Activated T-helper 1 cell treated with Interleukin-2 at 50 U/mL for 16 hours (primary cell): ENCODE measurements at places on chromosomes 7 and 10.

- no peak for DNase-seq
Observed at GRCh38 chr10:136465-136762, 1.2 kb downstream of the ZMYND11 start.

- DNase-seq: no peak
Observed at GRCh38 chr7:49660170-49660783, 113.2 kb upstream of the VWC2 start.

- no peak for DNase-seq
Observed at GRCh38 chr7:24840563-24840962, 83.3 kb upstream of the GSDME start.

- DNase-seq: no peak
Observed at GRCh38 chr7:22202141-22202540, 154.8 kb downstream of the RAPGEF5 start.

DNA sequence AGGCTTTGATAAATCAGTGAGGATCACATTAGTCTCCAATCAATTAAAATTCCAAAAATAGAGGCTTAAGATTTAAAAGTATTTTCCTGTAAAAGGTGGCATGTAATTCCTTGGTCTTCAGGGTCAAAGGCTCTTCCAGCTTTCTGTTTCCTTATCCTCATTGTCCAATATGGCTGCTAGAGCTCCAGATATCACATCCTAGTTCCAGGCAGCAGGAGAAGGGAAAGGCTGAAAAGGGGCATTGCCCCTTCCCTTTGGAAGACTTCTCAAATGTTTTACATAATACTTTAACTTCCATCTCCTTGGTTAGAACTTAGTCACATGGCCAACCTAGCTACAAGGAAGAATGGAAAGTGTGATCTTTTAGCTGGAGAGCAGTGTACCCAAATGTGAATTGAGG is 39.2 kb upstream of the JAZF1 start:
- no peak for DNase-seq

GRCh38 chr10:84665211-84665610 is 336.8 kb downstream of the CCSER2 start:
- no peak for DNase-seq

- no peak for DNase-seq
Observed at GRCh38 chr7:147775516-147776284, 814.9 kb upstream of the C7orf33 start.

DNA sequence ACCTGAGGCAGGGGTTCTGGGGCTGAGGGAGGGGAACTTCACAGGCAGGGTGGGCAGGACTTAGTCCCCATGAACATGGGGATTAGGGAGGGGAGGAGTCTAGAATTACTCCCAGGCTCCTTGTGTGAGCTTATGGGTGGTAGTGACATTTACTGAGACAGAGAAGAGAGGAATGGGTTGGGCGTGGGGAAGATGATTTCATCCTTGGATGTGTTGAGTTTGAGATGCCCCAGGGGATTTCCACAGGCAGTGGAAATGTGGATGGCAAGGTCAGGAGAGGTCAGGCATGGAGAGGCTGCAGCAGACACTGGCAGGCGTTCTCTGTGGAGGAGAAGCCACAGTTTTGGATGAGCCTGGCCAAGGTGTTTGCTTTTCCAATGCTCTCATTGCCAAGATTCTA is 26.4 kb upstream of the GSDME start:
- DNase-seq: no peak

DNA sequence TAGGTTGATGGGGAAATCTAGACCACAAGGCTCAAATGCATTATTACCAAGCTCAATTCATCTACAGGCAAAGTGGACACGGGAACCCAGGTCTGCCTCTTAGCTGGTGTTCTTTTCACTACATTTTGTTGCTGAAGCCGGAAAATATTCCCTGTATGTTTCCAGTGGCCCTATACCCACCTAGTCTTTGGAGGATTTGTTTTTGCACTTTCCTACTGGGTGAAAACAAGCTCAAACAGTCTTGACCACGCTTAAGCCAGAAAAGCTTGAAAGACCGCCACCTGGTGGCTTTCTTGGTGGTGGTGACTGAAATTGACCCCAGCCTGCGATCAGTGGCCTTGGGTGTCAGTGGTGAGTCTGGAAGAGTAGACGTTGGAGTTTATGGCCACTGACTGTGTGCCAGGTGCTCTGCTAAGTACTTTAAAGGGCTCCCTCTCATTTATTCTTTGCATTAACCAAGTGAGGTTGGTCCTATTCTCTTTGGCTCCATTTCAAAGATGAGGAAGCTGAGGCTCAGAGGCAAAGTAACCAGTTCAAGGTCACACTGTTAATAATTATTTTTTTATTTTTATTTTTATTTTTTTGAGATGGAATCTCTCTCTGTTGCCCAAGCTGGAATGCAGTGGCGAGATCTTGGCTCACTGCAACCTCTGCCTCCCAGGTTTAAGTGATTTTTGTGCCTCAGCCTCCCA is 11.1 kb upstream of the CRTAC1 start:
- no peak for DNase-seq
